Stimulated activated CD8-positive, alpha-beta memory T cell treated with anti-CD3 and anti-CD28 coated beads, Interleukin-12 subunit alpha, Interleukin-12 subunit beta, amount 100 ng/mL, for 1 hour (primary cell): ENCODE measurements at places on chromosomes 13 and 19.

DNA sequence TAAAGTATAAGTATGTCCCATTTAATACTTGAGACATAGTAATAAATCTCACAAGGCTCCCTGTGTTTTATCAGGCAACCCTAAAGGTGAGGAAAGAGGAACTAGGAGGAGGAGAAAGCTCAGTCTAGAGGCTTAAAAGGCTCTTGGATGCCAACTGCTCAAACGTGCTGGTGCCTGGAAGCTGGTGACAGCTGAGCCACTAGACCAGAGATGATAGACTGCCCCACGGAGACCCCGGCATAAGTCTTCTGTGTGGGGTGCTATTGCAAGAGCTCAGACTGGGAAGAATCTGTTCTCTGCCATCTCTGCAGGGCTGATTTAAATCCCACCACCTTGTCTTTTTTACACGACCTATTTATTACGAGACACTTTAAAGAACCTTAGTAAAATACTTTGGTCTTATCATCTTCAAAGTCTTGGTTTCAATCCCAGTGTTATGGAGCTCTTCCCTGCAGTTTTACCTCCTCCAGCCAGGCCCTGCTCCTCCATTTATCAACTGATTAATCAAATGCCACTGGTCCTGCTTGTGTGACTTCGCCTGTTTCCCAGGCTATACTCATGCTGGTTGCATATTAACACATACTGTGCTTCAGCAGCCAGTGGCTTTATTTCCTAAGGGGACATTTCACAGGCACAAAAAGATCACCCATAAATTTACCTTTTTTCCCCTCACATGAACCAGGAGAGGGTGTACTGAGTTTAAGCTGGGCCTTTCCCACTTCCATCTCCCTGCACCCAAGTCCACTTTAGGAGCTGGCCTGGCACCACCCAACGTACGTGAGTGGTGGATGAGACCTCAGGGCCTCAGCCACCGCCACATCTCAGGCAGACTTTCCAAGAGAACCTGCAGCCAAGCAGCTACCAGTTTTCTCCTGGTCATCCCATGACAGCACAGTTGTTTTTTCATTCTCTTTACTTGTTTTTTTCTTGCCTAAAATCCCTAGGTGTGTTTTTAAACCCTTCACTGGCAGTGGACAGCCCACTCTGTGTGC lies 7.8 kb upstream of the ATP12A start:
- no peak for DNase-seq

DNA sequence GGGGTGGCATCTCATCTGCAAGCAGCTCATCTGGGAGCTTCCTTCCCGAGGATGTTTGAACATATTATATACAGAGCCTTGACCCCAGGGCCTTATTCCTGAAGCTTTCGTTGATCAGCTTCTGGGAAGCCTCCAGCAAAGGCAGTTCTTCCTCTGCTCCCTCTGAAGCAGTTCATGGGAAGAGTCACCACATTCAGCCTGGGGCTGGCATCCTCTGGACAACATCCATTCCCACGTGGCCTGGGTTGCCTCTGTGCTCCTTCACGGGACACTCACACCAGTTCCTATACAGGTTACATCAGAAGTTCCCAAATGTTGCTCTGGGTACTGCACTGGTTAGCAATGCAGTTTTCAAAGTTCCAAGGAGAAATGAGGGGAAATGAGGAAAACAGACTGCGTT lies 29.6 kb downstream of the COL4A2 start:
- DNase-seq: no peak

DNA sequence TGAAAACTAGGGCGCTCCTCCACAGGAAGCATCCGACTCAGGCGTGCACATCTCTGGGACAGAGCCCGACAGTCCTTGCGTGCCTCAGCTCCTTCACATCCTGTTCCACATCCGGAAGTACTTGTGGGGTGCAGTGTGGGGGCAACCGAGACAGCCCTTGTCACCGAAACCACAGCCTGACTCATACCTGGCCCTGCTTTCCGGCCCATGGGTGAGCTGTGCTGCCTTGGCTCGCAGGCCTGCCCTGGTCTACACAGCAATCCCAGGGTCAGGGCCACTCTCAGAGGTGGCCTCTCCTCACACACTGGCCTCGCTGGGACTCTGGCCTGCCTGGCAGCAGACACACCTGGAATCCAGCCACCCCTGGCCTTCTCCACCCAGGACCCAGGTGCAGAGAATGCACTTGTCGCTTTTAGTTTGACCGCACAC lies 100.4 kb downstream of the STK24 start:
- peak; percentile 73 for DNase-seq

- no peak for DNase-seq
Measured at GRCh38 chr13:79593641-79594275, 112.8 kb downstream of the NDFIP2 start.

DNA sequence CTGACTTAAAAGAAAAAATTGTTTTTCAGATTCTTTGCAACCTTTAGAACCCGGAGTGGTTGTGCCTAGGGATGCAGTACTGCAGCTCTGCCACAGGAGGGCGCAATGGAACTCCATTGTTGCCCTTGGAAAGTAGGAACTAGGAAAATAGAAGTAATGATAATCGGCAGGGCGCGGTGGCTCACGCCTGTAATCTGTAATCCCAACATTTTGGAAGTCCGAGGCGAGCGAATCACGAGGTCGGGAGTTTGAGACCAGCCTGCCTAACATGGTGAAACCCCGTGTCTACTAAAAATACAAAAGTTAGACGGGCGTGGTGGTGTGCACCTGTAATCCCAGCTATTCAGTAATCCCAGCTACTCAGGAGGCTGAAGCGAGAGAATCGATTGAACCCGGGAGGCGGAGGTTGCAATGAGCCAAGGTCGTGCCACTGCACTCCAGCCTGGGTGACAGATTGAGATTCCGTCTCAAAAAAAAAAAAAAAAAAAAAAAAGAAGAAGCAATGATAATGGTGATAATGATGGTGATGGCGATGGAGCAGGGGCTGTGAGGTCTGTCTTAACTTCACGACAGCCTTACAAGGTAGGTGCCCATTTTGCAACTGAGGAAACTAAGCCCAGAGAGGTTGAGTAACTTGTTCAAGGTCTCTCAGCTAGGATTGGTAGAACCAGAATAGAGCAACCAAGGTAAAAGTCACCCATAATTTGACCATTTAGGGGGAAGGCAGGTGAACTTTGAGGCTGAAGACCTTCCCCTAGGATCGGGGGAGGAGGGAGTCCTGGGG lies 5.5 kb upstream of the ADAMTS10 start:
- DNase-seq: peak; percentile 28

GRCh38 chr13:33782631-33783030 lies 35.3 kb upstream of the RFC3 start:
- DNase-seq: no peak

- DNase-seq: no peak
Measured at GRCh38 chr19:18896421-18896841, 473 bp upstream of the CERS1 start.

DNA sequence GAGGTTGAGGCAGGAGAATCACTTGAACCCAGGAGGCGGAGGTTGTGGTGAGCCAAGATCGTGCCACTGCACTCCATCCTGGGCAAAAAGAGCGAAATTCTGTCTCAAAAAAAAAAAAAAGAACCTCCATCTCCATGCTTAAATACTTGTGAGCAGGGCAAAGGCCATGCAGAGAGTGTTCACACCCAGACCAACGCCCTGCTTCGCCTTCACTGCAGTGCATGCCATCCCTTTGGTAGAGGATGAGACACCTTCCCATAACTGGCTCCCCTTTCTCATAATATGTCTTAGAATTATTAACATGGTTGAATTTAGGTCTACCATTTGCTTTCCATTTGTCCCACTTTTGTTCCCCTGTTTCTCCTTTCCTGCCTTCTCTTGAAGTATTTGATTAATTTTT lies 15.4 kb downstream of the BBC3 start:
- DNase-seq: no peak

- no peak for DNase-seq
Measured at GRCh38 chr19:1874554-1875185, 10.6 kb downstream of the ABHD17A start.

DNA sequence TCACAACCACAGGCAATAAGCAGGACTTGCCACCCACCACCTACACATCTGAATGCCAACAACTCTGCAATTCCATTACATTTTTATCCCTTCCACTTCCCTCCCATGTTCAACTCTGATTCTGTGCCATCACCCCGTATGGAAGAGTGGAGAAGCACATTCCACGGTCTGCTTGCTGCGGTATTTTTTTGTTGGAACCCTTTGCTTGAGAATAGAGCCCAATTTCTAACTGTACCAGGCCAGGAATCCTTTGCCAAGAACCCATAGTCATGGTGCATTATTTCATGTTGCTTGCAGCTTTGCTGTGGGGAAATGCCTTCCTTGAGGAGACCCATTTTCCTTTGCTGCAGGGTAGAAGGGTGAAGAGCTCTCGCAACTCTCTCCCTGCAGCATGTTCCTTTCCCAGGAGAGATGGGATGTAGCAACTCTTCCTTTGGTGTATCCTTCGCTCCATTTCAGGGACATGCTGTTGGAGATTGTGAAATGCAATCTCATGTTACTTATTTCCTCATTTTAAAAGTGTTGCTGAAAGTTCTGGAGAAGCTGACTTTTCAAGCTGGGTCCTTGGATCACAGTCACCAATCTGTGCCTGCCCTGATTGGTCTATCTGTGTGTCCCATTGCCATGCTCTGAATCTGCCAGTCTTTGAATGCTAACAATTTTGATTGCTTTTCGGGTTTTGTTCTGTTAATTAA lies 69.8 kb upstream of the STARD13 start:
- no peak for DNase-seq

- no peak for DNase-seq
Measured at GRCh38 chr19:49475995-49476880, 2.2 kb downstream of the FLT3LG start.

DNA sequence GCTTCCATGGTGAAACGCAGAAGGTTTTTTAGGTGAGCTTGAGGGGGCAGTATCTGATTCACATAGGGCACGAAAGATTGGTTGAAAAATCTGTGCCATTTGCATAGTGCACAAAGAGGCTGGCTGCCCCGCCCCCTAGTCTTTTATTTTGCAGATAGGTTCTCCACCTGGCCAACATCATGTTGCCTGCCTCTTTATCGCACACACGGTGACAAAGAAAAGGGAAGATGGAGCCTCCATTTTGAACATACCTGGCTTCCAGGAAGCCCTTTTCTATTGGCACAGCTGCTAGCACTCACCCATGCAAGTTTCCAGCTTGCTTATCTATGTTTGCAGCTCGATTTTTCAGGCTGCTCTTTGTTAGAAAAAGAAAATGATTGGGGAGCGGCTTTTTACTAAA lies 316.2 kb upstream of the KLHL1 start:
- no peak for DNase-seq

DNA sequence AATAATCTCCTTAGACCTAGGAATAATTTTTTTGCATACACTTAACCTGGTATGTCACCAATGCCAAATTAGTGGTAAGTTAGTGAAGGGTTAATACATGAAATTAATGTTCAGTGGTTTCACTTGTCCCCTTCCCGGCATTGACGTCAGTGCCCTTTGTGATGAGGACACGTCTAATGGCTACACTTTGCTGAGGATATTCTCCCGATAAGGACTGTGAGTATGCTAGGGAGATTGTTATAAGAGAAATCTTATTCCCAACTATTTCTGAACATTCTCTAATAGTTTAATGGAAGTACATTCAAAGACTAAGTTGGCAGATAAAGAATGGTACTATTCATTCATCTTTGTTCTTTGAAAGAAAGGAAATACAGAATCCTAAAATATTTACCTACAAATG lies 102.4 kb downstream of the TNFRSF19 start:
- DNase-seq: no peak

DNA sequence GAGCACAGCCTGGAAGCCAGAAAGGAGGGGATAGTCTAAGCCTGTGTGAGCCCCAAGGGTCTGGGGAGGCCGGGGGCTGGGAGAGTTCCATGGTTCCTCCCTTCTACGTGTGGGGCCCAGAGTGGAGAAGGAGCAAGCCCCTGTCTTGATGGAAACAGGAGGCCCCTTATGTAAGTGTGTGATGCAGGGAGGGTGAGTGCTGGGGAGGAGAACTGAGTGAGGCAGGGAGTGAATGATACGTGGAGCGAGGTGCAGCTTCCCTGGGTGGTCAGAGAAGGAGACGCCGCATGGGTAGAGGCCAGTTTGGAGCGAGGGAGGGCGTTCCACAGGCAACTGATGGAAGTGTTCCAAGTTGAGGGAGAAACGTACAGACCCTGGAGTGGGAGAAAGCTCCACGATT lies 16.0 kb downstream of the MAG start:
- DNase-seq: no peak

- no peak for DNase-seq
Measured at GRCh38 chr19:41872384-41872774, 4.7 kb upstream of the CD79A start.

DNA sequence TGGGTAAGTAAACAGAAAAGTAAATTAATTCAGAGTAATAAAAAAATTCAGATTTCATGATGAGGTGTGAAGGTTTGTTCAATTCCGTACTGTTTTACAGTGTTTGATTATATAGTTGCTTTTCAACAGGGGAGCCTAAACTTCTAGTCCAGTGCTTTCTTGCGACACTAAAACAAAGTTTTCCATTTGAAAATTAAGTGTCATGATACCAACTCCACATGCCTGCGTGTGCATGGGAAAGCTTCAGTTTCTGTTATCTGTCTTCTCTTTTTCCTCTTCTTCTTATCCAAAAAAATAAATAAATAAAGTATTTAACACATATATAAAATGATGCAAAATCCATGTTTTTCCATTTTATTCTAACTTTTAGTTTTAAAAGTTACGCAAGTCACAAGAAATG lies 165.3 kb downstream of the DACH1 start:
- DNase-seq: no peak

GRCh38 chr13:28819046-28819730 lies 951 bp upstream of the MTUS2 start:
- no peak for DNase-seq

DNA sequence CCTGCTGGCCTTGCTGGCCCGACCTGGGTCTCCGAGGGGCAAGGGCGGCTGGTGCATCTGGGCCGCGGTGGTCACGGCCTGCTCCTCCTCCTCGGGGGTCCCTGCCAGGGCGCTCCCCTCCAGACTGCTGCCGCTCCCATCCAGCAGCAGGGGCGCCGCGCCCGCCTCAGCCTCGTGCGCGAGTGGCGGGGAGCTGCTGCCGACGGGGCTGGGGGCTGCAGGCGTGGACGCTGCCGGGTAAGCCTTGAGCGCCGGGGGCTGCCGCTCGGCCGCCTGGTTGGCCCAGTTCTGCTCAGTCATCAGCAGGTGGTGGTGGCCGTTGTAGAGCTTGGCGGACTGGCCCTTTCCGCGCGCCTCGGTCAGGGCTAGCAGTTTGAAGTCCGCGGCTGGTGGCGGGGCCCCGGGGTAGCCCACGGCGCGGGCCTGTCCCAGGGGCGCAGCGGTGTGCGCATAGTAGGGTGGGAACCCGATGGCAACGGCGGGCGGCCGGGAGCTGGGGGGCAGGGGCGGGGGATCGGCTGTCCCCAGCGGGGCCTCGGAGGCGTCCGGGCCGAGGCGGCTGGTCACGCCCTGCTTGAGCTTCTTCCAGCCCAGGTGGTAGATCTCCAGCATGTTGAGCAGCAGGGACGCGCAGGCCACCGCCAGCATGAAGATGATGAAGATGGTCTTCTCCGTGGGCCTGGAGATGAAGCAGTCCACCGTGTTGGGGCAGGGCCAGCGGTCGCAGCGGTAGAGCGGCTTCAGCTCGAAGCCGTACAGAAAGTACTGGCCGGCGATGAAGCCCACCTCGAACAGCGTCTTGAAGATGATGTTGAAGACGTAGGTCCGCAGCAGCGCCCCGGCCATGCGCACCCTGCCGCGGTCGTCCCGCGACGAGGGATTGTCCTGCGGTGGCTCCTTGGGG lies 18.6 kb downstream of the GJA3 start:
- DNase-seq: no peak

GRCh38 chr19:33905937-33906577 lies 109.4 kb downstream of the KCTD15 start:
- no peak for DNase-seq

- DNase-seq: no peak
Measured at GRCh38 chr13:98333486-98333885, 156.4 kb upstream of the RNF113B start.
